ENCODE measurements at places on chromosomes 5 and 9.

- DNase-seq: no peak
These were observed 65.9 kb upstream of the C5orf46 start for GRCh38 chr5:147972076-147972840.

DNA sequence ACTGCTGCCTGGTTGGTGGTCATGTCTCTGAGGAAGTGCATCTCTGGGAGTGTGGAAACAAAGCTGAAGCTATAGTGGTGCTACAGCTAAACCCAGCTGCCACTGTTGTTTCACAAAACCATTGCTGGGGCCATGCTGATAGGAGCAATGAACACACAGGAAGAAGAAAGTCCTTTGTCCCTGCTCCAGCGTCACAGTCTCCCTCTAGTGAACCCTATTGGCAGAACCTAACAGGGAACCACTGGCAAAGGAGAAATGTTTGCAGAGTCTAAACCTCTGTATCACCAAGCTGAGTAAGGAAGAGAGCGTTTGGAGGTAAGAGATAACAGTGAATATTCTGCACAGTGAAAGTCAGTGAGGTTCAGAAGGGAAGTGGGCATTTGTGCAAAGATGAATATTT, 244.0 kb downstream of the YTHDC2 start:
- DNase-seq: no peak

DNA sequence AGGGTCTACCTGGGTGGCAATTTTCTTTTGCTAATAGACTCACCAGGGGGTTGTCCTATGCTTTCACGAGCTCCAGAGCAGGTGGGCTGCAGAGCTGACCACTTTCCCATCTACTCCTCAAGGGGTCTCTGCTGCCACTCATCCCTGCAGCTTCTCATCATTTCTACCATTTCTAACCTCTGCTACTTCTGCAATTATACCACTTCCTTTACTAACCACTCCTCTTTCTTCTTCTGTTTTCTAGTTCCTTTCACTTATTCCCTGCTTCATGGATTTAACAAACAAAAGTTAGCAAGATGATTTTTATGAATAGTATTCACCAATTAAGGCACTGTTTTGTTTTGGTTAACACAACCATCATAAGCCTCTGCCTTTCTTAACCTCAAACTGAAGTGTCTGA, 34.5 kb upstream of the NIPBL start:
- no peak for DNase-seq

GRCh38 chr9:35156781-35157180, 5.0 kb upstream of the UNC13B start:
- DNase-seq: no peak

DNA sequence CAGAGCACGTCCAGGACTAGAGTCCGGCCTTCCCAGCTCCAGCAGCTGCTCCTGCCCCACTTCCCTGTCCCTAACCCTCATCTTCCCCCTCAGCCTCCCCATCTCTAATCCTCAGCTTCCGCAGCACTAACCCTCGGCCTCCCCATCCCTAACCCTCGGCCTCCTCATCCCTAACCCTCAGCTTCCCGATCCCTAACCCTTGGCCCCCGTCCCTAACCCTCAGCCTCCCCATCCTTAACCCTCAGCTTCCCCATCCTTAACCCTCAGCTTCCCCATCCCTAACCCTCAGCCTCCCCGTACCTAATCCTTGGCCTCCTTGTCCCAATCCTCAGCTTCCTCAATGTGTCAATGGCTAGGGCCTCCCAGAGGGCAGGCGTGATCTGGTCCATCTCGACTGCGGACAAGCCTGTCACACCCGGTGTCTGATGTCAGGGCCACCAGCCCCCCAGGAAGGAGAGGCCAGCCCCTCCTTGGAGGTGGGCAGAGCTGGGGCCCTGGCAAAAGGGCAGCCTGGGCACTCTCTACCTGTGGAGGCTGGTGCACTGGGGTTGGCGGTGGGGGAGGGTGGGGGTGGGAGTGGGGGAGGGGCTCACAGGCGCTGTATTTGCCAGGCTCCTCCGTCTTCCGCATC, 1.4 kb downstream of the OBP2B start:
- no peak for DNase-seq

GRCh38 chr5:107428303-107428813, 242.4 kb downstream of the EFNA5 start:
- DNase-seq: no peak

GRCh38 chr5:174511714-174512253, 212.6 kb upstream of the MSX2 start:
- DNase-seq: no peak

GRCh38 chr5:6752782-6753181, 39.5 kb downstream of the TENT4A start:
- no peak for DNase-seq

DNA sequence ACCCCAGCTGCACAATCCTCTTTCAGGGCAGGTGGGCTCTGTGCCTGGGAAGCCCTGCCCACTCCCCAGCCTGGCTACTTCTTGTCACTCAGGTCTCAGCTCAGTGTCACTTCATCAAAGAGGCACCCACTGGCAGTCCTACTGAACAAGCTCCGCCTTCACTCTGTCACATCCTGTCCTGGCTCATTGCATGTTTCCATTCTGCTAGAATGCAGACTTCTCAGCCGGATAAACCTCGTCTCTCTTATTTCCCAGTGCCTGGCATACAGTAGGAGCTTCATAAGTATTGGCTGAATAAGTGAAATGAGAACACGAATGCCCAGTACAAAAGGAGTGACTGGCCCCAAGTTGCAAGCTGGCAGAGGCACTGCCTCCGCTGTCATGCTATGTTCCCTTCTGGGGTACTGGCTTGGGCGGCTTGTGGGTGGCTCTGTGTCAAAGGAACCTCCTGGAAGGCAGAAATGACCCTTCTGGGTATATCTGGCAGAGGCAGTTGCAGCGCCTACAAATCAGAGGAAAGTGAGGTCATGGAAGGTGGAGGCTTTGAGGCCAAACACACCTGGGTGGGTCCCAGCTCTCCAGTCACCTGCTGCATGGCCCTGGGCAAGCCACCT, 98.3 kb upstream of the PHYKPL start:
- no peak for DNase-seq

DNA sequence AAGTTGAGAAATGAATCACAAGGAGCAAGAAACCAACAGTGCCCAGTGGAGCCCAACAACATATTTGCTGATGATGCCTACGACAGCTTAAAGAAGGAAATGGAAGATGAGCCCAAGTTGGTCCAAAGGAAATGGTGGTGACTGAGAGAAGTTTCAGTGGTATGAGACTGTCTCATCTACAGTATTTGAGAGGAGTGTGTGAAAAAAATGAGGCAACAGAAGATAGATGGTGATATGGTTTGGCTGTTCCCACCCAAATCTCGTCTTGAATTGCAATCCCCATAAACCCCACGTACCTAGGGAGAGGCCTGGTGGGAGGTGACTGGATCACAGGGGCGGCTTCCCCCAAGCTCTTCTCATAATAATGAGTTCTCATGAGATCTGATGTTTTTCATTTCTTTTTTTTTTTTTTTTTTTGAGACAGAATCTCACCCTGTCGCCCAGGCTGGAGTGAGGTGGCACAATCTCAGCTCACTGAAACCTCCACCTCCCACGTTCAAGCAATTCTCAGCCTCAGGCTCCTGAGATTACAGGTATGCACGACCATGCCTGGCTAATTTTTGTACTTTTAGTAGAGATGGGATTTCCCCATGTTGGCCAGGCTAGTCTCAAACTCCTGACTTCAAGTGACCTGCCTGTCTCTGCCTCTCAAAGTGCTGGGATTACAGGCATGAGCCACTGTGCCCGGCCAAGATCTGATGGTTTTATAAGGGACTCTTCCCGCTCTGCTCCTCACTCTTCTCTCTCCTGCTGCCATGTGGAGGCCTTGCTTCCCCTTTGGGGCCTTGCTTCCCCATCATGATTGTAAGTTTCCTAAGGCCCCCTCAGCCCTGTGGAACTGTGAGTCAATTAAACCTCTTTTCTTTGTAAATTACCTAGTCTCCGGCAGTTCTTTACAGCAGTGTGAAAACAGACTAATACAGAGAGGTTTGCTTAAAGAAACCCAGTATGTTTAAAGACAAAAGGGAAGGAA, 30.2 kb downstream of the EFCAB9 start:
- DNase-seq: no peak

DNA sequence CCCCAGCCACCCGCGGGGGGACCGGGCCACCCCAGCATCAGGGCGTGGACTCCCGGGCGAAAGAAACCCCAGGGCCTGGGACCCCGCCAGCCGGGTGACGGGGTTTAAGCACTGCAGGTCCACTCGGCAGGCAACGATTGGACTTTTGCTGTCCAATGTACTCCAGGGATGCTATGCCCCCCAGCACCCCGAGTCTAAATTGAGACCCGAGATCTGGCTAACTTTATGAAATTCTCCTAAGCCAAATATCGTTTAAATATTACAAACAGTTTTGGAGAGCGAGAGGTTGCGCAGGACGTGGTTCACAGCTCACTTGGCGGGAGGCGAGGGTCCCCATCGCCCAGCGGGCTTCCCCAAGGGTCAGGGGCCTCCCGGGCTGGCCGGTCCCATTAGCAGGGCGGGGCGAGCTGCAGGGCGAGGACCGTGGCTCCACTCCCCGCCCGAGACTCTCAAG, 384 bp upstream of the MRPS2 start:
- DNase-seq: no peak

GRCh38 chr5:133869519-133870335, 98.7 kb downstream of the C5orf15 start:
- no peak for DNase-seq

GRCh38 chr9:13163287-13163686, 116.2 kb downstream of the MPDZ start:
- DNase-seq: no peak

GRCh38 chr5:134462047-134462575, 50.4 kb upstream of the CDKN2AIPNL start:
- no peak for DNase-seq

Data from astrocyte of the spinal cord (primary cell).